ENCODE measurements at places on chromosomes 12 and 14.
A peak's percentile ranks its signal among the peaks of the same experiment; 100 is the strongest.

- no peak for DNase-seq
These were observed 1.8 kb downstream of the MAP3K12 start for GRCh38 chr12:53497461-53497860.

GRCh38 chr14:49961270-49962222 is 68.7 kb downstream of the ARF6 start:
- DNase-seq, result no peak

DNA sequence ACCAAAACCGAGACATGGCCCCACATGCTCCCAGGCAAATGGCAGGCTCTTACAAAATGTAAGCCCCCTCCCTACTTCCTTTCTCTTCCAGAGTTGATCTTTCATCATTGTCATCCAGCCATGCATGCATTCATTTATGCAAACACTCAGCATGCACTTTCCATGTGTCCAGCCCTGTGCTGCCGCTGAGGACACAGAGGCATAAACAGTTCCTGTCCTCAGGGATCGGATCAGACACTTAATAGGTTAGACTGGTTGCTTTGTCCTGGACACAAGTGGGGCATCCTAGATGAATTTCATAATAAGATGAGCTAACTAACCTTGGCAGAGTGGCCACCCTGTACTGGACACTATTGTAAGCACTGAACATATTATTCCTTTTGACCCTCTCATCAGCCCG is 23.1 kb downstream of the PRIMA1 start:
- no peak for DNase-seq

- DNase-seq, result no peak
These were observed 24.2 kb downstream of the GLT8D2 start for GRCh38 chr12:104025771-104026170.

- no peak for DNase-seq
These were observed 14.1 kb upstream of the ACSM4 start for GRCh38 chr12:7289743-7290142.

DNA sequence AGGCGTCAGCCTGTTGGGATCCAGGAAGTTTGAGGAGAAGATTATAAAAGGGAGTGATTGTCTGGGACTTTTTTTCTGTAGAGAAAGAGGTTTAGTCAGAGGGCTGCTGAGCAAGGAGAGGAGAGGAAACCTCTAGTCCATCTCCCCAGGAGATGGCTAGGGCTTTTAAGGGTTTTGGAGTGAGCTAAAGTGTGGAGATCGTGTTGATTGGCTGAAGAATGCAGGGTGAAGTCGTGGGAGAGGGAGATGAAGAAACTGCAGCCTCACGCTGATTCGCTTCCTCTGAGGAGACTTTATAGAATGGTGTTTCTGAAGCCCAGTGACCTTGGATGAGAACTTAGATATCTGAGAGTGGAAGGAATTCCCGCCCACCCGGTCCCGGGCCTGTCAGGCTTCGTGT is 193.7 kb upstream of the PWP1 start:
- DNase-seq, result no peak

- no peak for DNase-seq
These were observed 721.5 kb upstream of the TBX3 start for GRCh38 chr12:115405471-115405860.

- no peak for DNase-seq
These were observed 92.9 kb downstream of the HMGA2 start for GRCh38 chr12:65916991-65917695.

- no peak for DNase-seq
These were observed 373.7 kb downstream of the CCDC91 start for GRCh38 chr12:28563936-28564335.

DNA sequence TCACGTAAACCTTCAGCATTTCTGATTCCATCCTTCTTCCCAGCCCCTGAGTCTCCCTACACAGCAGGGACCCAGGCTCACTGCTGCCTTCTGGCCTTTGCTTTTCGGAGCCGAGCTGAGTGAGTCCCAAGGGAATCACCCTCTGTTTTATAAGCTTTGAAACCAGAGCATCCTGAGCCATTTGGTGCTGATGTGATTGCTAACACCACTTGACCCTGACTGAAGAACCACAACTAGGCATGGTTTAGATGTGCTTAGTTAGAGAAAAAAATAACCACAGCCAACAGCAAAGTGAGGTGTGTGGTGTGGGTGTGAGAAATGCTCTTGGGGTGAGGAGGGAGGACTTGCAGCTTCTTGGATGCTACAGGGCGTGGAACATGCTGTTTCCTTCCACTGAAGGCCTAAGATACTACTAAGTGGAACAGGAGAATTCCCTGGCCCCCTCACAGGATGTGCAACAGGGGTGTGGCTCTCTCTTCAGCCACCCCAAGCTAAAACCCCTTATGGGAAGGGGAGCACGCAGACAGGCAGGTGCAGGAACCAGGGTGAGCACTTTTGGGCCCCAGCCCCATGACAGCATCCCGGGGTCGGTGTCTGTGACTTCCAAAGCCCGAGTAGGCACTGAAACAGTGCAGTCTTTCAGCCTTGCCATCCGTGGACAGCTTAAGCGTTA is at the start of gene TC2N:
Gene TC2N (minus strand): TSS at position 221 of the 673 bp plus-strand sequence. CDS start 53,767 bp downstream, outside the sequence.
- no peak for DNase-seq

GRCh38 chr12:69726922-69727321 is 11.7 kb upstream of the RAB3IP start:
- DNase-seq, result no peak

DNA sequence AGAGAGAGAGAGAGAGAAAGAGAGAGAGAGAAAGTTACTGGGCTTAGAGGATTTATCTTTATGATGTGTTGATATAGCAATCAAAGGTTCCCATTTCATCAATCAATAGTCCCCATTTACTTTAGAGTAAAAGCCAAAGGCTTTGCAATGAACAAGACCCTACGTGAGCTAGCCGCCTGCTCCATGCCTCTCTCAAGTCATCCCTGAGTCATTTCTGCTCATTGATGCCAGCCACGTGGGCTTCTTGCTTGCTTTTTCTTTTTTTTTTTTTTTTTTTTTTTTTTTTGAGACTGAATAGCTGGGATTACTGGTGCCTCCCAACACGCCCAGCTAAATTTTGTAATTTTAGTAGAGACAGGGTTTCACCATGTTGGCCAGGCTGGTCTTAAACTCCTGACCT is 70.9 kb downstream of the GPR135 start:
- no peak for DNase-seq

DNA sequence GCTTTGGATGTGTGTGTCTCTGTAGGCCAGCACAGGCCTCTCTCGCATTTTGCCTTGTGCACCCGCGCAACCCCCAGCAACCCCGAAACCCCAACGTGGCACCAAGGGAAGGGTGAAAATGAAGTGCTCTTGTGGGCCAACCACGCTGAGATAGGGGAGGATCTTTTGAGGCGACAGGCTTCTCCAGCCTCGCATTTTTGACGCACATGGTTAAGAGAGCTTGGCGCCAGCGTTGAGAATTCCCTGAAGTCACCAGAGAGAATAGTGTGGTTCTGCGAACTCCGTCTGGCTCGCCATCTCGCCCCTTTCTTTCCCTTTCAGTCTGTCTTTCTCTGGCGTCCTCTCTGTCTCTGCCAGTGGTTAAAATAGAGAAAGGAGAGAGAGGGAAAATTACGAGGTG is 1.9 kb upstream of the TBX3 start:
- DNase-seq, result no peak

DNA sequence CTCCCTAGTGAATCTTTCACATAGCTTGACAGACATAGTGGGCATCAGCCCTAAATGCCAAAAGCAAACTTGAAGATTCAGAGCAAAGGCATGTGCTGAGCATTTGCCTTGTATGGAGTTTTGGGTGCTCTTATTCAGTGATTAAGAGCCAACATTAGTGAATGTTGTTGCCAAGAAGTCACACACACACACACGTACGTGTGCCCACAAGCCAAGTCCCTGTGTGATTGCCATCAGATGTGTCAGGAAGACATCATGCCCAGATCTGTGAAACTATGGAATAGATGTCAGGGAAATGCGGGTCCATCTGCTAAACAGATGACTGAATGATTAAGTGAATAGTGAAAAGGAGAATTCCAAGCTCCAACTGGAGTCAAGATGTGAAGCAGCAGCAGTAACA is 149.0 kb downstream of the AKAP6 start:
- no peak for DNase-seq

- peak; percentile 66 for DNase-seq
These were observed 248.7 kb upstream of the EGLN3 start for GRCh38 chr14:34199585-34199984.

DNA sequence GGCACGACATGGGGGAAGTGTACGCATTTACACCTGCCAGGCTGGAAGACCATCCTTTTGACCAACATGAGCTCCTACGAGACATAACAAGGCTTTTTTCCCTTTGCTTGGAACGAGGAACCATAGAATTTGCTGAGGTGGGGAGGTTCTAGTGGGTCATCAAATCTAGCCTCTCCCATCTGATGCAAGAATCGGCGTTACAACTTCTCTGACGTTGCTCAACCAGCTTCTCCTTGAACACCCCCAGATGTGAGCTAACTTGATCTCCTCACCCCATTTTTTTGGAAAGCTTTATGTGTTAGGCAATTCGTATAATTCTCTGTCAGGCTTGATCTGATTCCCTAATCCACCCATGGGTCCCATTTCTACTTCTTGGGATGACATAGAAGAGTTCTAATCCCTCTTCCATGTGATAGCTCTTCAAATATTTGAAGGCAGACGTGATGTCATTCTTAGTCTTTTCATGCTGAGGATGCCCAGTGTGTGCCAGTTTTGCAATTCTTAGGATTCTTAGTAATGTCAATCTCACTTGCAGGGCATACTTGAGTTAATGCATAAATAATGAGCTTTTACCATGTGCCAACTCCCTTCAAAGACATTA is 163.6 kb upstream of the PARP11 start:
- no peak for DNase-seq

DNA sequence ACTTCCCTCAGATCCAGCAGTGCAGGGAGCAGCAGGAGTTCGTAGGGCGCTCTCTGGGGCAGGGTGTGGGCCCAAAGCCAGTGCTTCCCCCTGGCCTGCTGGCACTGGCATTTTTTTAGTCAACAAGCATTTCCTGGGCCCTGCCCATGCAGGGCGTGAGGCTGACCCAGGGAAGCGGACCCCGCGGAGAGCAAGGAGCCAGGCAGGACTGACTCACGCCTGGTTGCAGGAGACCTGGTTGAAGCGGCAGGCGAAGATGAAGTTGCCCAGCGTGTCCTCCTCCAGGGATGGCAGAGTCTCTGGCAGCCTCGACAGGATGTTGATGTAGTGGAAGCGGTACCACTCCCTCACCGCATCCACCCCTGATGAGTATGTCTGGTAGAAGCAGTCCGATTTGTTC is 13.5 kb downstream of the SCNN1A start:
- no peak for DNase-seq

- no peak for DNase-seq
These were observed 40.2 kb downstream of the RTN1 start for GRCh38 chr14:59830338-59830734.

DNA sequence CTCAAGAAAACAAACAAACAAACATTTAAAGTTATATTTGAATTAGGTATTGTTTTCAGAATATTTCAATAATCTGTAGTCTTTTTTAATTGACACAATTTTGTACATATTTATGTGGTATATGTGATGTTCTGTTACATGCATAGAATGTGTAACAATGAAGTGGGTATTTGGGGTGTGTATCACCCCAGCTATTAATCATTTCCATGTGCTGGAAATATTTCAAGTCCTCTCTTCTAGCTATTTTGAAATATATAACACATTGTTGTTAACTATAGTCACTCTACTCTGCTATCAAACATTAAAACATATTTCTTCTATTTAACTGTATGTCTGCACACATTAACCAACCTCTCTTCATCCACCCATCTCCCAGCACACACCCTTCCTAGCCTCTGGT is 32.0 kb upstream of the SIX1 start:
- DNase-seq, result no peak

DNA sequence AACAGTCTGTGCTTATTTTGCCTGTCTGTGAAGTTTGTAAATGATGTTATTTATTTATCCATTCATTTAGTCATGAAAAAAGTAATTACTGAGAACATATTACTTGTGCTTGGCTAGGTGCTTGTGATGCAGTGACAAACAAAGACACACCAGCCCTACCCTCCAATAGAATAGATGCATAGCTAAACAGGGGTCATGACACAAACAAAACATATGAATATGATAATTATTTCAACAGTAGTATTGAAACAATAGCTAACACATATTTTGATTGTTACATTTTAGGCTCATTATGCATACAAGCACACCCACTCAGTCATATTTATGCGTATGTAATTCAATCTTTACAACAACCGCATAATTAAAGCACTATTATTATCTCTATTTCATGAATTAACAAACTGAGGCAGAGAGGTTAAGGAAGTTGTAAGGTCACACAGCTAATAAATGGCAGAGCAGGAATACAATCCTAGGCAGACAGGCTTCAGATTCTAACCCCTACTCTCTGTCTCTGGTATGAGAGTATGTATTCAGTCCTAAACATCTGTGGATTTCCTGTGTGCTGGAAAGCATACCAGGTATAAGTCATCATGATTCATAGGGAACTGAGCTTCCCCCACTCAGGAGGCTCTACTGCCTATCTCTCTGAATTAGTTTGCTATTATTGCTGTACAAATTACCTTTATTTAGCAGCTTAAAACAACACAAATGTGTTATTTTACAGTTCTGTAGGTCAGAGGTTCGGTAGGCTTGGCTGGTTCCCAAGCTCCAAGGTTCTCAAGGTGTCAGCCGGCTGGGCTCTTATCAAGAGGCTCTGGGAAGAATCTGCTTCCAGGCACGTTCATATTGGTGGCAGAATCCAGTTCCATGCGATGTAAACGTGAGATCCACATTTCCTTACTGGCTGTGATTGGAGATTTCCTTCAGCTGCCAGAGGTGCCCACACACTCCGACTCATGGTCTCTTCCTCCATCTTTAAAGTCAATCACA is 509.4 kb downstream of the GALC start:
- DNase-seq, result peak; percentile 43

DNA sequence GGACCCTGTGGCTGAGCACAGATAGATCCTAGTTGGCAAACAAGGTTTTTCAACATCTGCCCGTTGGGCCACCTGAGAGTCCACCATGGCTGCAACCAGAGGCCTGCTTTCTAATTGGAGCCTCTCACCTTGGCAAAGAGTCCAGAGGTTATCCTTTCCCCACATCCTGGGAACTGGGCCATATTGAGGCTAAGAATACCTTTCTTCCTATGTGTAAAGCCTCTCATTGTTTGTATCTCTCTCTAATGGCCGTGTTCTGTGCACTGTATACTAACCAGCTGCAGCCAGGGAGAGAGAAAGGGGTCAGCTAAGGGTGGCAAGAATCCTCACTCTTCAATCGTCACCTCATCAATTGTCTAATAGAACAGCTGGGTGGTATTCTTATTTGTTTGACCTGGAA is 79.1 kb upstream of the ST8SIA1 start:
- no peak for DNase-seq

DNA sequence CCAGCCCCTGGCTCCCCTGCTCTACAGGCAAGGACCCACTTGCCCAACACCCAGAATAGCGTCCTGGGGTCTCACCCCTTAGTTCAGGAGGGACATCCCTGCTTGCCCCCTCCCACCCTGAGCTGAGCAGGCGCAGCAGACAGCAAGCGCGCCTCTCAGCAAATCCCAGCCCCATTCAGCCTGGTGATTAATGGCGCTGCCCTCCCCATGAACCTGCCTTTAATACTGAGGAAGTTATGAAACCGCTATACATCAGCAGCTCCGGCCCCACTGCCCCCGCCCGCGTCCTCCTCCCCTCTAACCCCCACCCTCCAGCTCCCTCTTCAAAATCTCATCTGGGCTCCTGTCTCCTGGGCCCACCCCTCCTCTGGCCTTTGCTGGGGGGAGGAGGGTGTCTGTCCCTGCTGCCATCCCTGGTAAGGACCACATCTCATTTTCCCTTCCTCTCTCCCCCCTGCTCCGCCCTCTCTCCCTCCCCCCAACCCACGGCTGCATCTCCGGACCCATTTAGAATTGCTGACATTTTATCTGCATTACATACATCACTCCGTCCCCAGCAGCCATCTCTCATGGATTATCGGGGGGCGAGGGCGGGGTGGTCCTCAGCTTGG is 7.1 kb upstream of the SMUG1 start:
- no peak for DNase-seq

All from kidney epithelial cell (primary cell).